Brain (organoid and tissue), 16 donors: ENCODE measurements at places on chromosomes 5 and 9.

DNA sequence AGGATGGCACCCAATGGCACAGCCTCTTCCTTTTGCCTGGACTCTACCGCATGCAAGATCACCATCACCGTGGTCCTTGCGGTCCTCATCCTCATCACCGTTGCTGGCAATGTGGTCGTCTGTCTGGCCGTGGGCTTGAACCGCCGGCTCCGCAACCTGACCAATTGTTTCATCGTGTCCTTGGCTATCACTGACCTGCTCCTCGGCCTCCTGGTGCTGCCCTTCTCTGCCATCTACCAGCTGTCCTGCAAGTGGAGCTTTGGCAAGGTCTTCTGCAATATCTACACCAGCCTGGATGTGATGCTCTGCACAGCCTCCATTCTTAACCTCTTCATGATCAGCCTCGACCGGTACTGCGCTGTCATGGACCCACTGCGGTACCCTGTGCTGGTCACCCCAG lies 25.4 kb downstream of the HRH2 start:
- DNase-seq, result no peak

- no peak for DNase-seq
These were observed 15.3 kb downstream of the NFIB start for GRCh38 chr9:14298601-14299022.

DNA sequence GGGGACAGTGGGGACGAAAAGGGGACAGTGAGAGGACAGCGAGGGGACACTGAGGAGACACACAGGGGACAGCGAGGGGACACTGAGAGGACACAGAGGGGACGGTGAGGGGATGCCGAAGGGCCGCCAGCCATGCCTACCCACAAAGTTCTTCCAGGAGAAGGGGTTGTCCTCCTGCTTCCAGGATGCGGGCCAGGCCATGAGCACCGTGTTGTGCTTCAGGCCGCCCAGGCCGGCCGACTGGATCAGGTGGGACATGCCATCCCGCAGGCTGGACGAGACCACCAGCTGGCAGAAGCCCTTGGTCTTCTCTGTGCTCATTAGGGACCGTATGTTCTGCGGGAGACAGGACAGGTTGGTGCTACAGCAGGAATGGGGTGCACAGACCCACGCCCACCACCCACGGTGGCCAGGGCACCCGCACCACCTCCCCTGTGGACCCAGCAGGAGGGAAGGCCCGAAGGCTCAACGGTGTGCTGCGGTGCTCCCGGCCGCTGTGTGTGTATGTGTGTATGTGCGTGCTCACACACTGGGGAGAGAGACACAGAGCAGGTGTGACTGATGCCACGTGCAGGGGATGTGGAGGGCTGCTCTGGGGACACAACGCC lies 46.6 kb downstream of the SLC12A7 start:
- DNase-seq, result no peak

DNA sequence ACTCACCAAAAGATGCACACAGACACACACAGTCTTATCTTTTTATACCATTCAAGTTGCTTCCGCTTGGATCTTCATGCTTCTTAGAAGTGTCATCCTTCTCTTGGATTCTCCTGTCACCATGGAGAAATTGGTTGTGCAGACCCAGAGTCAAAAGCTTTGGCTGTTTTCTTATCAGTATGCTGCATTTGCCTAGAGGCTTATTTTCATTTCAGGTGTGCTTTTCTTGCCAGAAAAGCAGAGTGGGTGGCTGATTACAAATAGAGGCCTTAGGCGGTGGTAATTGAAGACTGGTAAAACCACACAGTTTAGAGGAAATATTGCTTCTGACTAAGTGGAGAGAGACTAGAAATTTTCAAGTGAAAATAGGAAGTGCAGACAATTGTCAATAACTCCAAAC lies 70.2 kb upstream of the TLE4 start:
- no peak for DNase-seq

GRCh38 chr9:110126986-110127864 lies 80.7 kb downstream of the C9orf152 start:
- no peak for DNase-seq

GRCh38 chr9:79952401-79952800 lies 380.6 kb downstream of the TLE4 start:
- no peak for DNase-seq

DNA sequence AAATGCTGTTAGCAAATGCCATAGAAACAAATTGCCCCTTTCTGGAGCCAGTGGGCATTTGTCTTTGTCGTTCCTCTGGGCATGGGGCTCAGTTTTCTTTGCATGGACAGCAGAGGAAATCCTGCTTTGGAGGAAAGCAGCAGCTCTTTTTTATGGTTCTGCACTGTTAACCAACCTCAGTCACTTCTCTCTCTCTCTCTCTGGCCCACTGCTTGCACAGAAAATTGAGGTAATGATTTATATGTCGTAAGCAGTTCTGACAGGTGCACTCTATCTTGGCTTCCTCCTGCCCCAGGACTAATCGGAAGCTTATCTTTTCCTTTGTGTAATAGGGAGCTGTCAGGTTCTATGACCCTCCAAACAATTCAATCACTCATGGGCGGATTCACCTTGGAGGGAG lies 159.6 kb upstream of the GPR151 start:
- no peak for DNase-seq

GRCh38 chr5:116448870-116449427 lies 125.7 kb downstream of the SEMA6A start:
- DNase-seq, result no peak

- DNase-seq, result no peak
These were observed 157.0 kb upstream of the RAI14 start for GRCh38 chr5:34499001-34499734.

- no peak for DNase-seq
These were observed 25.7 kb downstream of the SH3GL2 start for GRCh38 chr9:17604556-17604955.

DNA sequence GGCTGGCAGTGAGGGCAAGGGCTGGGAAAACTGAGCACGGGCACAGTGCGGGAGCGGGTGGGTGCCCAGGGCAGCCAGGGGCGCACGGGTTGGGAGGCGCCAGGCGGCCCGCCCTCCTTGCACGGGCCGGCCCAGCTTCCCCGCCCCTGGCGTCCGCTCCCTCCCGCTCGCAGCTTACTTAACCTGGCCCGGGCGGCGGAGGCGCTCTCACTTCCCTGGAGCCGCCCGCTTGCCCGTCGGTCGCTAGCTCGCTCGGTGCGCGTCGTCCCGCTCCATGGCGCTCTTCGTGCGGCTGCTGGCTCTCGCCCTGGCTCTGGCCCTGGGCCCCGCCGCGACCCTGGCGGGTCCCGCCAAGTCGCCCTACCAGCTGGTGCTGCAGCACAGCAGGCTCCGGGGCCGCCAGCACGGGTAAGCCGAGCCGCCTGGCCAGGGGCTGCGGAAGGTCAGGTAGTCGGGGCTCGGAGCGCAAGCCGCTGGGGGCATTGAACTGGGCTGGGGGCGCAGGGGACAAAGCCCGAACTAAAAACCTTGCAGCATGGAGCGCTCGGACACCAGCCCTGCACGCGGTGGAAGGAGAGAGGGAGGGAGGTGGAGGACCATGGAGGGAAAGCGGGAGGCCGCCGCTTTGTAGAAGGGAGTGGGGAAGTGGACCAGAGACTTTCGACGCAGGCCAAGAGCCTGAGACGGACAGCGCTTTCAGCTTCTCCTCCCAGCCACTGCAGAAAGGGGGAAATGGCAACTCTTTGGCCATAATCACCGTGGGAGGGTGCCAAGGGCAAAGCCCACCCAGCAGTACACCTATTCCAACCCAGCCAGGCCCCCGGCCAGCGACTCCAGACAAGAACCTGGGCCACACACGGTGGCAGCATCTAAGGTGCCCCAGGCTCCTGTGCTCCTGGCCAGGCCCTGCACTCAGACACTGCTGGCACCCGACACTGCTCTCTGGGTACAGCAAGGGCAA lies at the start of gene TGFBI:
TGFBI (plus strand) TSS at position 207 of the 961 bp plus-strand sequence; CDS start at position 275, 68 bp downstream.
- peak; percentile 32 for DNase-seq

DNA sequence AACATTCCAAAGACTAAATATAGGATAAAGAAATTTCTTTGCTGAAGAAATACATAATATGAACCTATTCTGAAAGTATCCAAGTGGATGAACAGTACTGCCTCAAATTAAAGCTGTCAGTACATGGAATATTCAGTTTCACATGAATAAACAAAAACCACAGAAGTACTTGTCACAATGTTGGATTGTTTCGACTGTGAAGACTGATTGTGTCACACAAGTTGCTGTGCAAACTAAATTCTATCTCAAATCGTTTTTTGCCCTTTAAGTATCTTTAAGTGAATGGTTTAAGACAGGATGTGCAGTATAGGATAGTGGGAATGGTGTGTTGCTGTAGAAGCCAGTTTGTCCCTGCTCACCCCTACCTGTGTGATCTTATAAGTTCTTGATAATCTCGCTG lies 137.4 kb upstream of the OTULINL start:
- no peak for DNase-seq

- no peak for DNase-seq
These were observed 36.2 kb upstream of the ADAM19 start for GRCh38 chr5:157611571-157612476.
